ENCODE measurements at places on chromosomes 3 and 15.

- no peak for DNase-seq
Measured at GRCh38 chr3:11671648-11672100, 28.0 kb upstream of the VGLL4 start.

DNA sequence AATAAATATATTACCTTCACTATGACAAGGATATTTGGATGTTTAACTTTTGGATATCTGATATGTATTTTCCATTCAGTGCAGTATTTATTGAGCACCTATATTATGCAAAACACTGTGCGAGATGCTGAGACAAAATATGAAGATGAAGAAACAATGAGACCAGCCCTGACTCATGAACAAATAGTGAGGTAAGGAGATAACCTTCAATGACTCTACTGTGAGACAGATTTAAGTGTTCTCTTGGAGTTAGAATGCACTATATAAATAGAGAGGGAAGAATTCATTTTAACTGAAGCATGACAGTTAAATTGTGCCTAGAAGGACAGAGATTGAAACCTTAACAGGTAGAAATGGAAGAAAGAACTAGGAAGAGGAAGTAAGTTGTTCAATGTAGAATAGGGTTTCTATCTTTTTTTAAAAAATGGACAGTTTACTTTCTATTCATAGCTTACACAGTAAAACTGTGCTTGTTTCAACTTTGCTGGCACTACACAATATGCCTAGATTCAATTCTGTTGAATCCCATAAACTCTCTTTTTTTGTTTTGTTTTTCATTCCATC is 124.2 kb downstream of the ZBTB20 start:
- DNase-seq: no peak

GRCh38 chr3:21484057-21484827 is 266.8 kb downstream of the ZNF385D start:
- no peak for DNase-seq

GRCh38 chr3:139640456-139640855 is 37.3 kb downstream of the NMNAT3 start:
- DNase-seq: no peak

DNA sequence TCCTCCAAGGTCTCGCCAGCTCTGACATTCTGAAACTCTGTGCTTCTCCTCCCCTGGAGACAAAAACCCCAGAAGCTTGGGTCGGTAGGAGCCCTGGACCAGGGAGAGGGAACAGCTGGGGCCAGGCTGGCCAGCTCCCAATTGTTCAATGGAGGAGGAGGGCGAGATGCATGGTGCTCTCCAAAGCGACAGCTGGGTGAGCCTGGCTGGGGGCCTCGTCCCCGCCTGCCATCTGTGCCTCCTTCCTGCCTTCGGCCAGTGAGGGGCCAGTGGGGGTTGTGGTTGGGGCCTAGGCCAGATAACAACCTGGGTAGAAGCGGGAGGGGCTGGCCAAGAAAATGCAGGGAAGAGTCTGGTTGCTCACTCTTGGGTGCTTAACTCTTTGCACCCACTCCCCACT is 79.4 kb downstream of the CORO2B start:
- DNase-seq: no peak
